ENCODE measurements at places on chromosomes 2 and 18. TPM values are rescaled to one million over a fixed set of nuclear protein-coding genes. Genes with fewer than 3 reads are reported as not detected.

ABCG5 gene
- not detected for total RNA-seq

LBX2 gene
- total RNA-seq, result 3.8 TPM

RNMT gene
- total RNA-seq, result 10.8 TPM

IL36RN gene
- total RNA-seq, result not detected

SLC5A7 gene
- not detected for total RNA-seq

UGT1A8 gene
- total RNA-seq, result not detected

IL1R2 gene
- 0.79 TPM for total RNA-seq

SF3B6 gene
- 129 TPM for total RNA-seq

G6PC2 gene
- not detected for total RNA-seq

EMILIN2 gene
- 26.8 TPM for total RNA-seq

MAB21L4 gene
- total RNA-seq, result not detected

NOSTRIN gene
- 0.09 TPM for total RNA-seq

TEX44 gene
- not detected for total RNA-seq

OTOF gene
- total RNA-seq, result under 0.01 TPM

CGREF1 gene
- 0.69 TPM for total RNA-seq

ASB18 gene
- not detected for total RNA-seq

MAL gene
- 0.17 TPM for total RNA-seq

LYPD6 gene
- total RNA-seq, result not detected

FBXO48 gene
- total RNA-seq, result 0.32 TPM
